Muscle of leg (tissue), 16 donors: ENCODE measurements at places on chromosomes 7 and 10.

- no peaks in the 10 kb centered on the region for H3K27me3 ChIP-seq
- H3K27ac ChIP-seq = peak overlapping the region; percentile 99
- H3K4me3 ChIP-seq = peak overlapping the region; percentile 96
- peak; percentile 93 for DNase-seq
- peaks cover 43% of the 10 kb centered on the region for H3K36me3 ChIP-seq
Measured at GRCh38 chr10:3783316-3783681, 1.7 kb downstream of the KLF6 start.

DNA sequence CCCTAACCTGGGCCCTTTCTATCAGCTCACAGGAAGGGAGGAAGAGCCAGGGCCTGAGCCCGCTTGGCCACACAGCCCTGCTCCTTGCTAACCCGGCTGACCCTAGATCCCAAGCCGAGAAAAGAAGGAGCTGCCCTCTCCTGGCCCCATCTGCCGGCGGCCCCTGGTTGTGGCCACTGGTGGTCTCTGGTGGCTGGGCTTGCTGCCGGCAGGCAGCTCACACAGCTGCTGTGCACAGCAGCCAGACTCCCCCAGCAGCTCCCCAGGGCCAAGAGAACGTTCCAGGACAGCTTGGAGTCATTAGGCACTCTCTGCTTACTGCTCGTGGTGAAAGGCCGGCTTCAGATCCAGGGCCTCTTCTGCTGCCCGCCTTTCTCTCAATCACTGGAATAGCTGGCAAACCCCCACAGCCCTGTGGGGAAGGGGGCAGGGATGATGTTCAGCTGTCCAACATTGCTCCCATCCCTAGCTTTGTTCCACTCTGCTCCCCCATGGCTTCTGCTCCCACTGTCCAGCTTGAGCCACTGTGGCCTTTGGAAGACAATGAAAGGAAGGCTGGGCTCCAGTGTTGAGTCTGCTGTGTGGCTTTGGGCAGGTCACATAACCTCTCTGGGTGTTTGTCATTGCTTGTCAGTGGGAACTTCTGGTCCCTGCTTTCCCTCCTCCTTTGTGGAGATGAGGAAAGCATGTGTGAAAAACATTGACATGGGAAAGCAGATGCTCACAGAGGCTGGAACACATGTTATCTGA, 35.4 kb upstream of the COL13A1 start:
- no peaks in the 10 kb centered on the region for H3K36me3 ChIP-seq
- peak overlapping the region; percentile 9 for H3K27ac ChIP-seq
- peak; percentile 94 for DNase-seq
- peaks cover 60% of the 10 kb centered on the region for H3K27me3 ChIP-seq
- H3K4me1 ChIP-seq = peaks cover 25% of the 10 kb centered on the region

DNA sequence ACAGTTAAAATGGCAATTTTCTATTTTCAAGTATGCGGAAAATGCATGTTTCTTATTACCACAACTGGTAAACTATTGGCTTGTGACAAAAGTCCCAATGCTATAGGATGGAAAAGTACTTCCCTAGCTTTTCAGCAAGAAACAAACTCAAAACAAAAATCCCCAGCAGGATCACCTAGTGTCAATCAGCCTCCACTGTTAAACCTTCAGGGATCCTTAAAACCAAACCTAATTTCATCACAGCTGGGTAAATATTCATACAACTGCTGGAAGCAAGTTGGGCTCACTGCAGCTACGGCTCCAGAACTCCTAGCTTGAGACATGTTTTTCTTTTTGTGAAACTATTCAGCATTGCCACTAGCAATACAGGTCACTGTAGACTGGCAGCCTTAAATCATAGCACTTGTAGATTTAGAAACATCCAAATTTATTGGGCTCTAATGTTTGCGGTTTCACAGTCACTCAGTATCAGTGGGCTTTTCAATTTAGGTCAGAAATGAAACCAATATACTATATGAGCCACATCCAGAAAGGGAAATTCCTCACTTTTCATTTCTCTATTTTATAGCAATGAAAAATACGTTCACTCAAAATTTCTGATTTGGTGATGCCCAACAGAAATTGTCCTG, 145.2 kb upstream of the ANK3 start:
- no peaks in the 10 kb centered on the region for H3K27me3 ChIP-seq
- no peak overlapping the region for H3K4me3 ChIP-seq
- H3K4me1 ChIP-seq = no peaks in the 10 kb centered on the region
- no peak for DNase-seq
- H3K27ac ChIP-seq = no peak overlapping the region
- H3K36me3 ChIP-seq = no peaks in the 10 kb centered on the region

DNA sequence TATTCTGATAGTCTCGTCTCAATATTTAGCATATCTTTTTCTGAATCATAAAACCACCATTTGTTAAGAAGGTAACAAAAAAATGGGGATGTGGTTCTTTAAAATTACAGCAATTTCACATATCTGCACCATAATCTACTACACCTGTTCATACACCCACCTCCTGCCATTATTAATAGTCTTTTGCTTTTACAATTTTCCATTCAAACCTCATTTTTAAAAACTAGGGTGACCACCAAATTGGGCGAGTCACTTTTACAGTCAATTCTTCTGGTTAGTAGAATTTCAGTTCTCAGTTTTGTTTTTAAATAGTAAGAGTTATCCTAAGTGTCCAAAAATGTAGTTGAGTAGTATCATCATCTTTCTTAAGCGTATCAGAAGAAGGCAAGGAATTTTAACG, 48.4 kb upstream of the GSAP start:
- peaks cover 5% of the 10 kb centered on the region for H3K4me1 ChIP-seq
- H3K36me3 ChIP-seq = no peaks in the 10 kb centered on the region
- no peaks in the 10 kb centered on the region for H3K27me3 ChIP-seq
- no peak for DNase-seq

DNA sequence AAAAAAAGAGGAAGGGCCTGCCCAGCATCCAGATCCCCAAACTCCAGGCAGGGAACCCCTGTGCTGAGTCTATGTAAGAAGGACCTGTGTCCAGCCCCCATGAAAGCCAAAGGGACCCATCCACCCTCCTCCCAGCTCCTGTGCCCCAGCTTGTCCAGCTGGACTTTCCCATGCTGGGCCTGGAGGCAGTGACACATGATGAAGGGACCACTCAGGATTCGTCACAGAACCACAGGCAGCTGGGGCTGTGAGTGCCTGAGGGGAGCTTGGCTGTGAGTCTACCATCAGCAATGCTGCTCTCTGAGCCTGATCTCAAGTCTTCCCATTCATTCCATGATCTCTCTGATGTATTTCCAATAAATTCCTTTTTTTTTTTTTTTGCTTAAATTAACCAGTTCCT, 36.2 kb upstream of the MNX1 start:
- no peaks in the 10 kb centered on the region for H3K4me1 ChIP-seq
- no peak for DNase-seq
